ENCODE measurements at places on chromosomes 7 and 10.
A peak's percentile ranks its signal among the peaks of the same experiment; 100 is the strongest.

GRCh38 chr10:119782981-119783664 is 57.3 kb downstream of the INPP5F start:
- DNase-seq = no peak

GRCh38 chr10:97497572-97498075 is 598 bp downstream of the MMS19 start:
- peak; percentile 61 for DNase-seq

DNA sequence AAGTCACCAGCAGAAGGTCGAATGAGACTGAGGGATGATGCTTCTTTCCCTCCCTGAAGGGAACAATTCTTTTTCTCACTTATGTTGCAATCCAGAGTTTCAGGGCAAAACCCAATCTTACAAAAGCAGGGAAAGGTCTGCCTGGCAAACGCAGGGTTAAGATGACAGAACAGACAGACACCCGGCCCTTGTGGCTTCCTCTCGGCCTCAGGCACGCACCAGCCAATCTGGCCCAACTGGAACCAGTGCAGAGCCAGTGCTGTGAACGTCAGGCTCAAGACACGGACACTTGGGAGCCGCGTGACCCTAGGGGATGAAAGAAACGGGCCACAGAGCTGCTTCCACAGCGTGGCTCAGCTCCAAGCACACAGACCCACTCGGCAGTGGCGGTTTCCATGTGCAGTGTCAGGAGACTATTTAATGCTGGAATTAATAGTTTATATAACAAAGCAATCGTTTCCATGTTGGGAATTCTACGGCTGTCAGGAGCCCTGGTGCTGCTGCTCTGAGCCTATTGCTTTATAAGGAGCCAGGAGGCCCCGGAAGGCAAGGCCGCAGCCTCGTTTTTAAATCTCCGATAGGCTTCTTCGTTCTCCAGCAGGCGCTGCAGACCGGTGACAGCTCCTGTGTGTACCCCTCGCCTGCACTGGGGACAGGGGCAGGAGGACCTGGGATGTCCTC is 198.4 kb downstream of the DIP2C start:
- no peak for DNase-seq

DNA sequence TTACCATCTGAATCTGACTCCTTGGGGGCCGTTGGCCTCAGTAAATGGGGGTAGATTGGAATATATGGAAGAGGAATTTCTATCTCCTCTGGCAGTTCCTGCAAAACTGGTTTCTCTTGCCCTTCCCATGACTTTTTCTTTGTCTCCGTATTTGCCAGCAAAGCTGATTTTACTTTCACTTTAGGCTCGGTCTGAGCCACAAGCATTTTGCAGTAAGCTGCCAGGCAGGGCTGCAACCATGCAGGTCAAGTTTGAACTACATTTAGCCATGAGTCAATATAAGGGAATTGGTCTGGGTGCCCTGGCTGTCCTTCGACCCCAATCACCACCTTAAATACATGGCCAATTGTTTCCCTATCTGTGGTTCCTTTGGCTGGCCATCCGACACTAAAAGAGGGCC is 104.3 kb downstream of the TRIM24 start:
- no peak for DNase-seq

Data from activated CD8-positive, alpha-beta memory T cell treated with anti-CD3 and anti-CD28 coated beads, Interleukin-2, amount 50 U/mL, for 4 hours (primary cell).